ENCODE measurements at places on chromosomes 16 and 17. TPM values are rescaled to one million over a fixed set of nuclear protein-coding genes. Genes with fewer than 3 reads are reported as not detected.

The RUSF1 gene
- 58.9 TPM for total RNA-seq

The ITGAD gene
- total RNA-seq = not detected

The SLFN14 gene
- 0.31 TPM for total RNA-seq

The B4GALNT2 gene
- total RNA-seq = under 0.01 TPM

The SLC6A2 gene
- 7.8 TPM for total RNA-seq

The PDPR gene
- total RNA-seq = 30.8 TPM

The TANGO6 gene
- 13.4 TPM for total RNA-seq

The CIITA gene
- total RNA-seq = 7.2 TPM

DNA sequence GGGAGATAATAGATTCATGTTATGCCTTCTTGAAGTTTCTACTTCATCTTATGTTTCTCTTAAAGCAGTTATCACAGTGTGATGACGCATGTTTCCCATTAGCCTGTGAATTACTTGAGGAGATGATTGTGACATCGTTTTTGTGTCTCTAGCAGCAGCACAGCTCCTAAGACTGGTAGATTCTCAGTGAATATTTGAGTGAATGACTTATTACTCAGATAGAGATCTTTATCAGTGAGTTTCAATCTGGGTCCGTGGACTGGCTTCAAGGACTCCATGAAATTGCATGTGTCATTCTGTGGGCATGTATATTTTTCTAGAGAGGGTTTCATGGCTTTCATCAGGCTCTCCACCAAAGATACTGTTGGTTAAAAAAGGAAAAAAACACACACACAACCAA lies 29.9 kb downstream of the YPEL2 start:
- DNase-seq = no peak

DNA sequence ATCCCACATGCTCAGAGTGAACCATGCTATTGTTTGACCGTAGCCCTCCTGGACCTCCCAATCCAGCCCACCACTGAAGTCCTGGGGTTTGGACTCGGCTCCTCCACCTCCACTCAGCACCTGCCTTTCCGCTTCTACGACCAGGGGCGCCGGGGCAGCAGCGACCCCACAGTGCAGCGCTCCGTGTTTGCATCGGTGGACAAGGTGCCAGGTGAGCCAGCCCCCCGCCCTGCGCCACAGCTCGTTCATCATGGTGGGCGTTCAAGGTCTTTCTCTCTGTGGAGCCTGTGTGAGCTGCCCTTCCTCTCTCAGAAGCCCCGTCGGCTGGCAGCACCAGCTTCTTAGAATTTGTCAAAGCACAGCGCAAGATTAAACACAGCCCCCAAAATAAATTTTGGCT lies 130.1 kb downstream of the SOCS1 start:
- no peak for DNase-seq

DNA sequence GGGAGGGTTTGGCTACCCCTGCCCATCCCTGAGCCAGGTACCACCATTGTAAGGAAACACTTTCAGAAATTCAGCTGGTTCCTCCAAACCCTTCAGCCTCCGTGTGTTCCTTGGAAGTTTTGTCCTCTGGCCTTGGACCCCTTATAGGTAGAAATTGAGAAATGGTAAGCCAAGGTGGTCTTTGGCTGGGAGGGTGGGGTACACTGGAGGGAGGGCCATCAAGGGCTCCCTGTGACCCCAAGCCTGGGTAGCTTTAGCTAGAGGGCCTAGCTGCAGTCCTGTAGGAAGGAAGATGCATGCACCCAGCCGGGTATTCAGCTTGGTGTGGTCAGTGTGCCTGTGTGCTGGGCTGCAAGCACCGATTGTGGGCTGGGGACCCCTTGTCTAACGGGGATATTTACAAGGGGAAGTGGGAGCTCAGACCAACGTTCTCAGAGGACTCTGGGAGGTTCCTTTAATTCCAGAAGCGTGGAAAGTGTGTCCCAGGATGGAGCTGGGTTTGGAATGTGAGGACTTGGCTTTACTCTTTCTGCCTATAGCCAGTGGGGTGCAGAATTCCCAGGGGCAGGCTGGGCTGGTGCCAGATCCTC lies 6.8 kb downstream of the NAT9 start:
- DNase-seq = no peak

DNA sequence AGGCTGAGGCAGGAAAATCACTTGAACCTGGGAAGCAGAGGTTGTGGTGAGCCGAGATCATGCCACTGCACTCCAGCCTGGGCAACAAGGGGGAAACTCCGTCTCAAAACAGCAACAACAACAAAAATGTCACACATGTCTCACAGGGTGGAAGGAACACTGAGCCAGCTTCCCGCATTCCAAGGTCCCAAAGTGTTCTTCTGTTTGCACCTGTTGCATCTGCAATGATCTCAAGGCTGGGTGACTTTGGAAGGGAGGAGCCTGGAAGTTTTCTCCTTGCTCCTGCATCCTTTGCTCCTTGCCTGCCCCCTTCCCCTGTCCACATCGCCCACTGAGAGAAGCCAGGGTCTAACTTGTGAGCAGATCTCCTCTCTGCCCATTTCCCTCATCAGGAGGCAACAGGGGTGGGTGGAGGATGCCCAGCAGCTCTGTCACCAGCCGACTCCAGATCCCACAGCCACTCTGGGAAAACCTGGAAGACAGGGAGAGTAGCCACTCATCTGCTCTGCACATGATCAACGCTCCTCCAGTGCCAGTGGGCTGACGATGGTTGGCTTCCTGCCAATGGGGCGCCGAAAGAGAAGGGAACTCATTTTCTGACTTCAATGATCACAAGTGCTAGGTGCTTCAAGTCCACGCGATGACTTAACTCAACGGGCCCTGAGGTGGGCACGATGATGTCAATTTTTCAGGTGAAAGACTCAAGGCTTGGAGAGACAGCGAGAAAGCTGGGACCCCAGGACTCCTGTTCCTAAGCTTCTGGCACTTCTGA lies 12.6 kb downstream of the CHST6 start:
- DNase-seq = no peak

DNA sequence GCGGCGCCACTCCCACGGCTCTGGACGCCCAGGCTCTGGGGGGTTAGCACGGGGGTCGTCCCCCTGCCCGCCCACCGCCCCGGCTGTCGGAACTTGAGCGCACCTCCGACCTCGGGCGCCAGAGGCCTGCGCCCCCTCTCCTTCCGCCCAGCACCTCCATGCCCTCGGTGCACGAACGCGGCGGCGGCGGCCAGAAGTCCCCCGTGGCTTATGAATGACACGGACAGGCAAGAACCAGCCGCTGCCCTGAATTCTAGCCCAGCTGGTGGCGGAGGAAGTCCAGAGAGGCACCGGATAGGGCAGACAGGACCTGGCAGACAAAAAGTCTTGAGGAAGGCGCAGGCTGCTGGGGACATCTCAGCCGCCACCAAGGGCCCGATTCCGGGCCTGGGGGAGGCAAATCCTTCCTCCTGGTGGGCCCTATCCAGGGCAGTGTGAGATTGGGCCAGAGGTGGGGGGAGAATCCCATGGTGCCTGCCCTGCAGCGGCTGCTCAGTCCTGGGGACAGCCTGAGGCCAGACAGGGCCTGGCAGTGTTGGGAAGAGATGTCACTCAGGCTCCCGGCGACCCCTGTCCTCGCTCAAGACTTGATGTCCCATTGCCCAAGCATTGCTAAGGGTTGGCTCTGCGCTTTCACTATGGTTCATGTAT lies 897 bp upstream of the CYGB start:
- DNase-seq = no peak

DNA sequence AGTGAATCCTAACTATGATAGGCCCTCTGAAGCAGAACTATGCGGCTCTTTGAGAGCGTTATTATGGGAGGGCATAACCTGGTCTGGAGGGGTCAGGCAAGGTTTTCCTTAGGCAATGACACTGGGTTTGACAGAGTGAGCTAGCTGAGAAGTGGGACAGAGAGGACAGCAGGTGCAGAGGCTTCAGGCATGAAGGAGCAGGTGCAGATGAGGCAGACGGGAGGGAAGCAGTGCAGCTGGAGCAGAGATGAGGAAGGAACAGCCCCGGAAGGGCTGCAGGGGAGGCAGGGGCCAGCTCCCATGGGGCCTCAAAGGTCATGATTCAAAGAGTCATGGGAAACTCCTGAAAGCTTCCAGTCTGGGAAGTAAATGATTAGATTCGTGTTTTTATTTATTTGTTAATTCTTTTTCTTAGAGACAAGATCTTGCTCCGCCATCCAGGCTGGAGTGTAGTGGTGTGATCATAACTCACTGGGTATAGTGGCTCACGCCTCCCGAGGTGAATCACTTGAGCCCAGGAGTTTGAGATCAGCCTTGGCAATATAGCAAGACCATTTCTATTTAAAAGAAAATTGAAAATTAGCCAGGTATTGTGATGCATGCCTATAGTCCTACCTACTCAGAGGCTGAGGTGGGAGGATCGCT lies 5.4 kb downstream of the MARCHF10 start:
- no peak for DNase-seq

DNA sequence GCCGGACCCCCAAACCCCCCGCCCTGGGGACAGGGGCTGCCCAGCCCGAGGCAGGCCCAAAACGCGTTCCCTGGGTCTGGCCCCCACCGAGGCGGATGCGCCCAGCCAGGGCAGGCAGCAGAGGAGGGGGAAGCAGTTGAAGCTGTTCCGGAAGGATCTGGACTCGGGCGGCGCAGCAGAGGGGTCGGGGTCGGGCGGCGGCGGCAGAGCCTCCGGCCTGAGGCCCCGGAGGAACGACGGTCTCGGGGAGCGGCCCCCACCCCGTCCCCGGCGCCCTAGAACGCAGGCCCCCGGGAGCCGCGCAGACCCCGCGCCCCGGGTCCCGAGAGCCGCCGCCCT lies 22.9 kb upstream of the ZFPM1 start:
- no peak for DNase-seq

- peak; percentile 45 for DNase-seq
Measured at GRCh38 chr17:30095507-30096244, 20.9 kb upstream of the NSRP1 start.

DNA sequence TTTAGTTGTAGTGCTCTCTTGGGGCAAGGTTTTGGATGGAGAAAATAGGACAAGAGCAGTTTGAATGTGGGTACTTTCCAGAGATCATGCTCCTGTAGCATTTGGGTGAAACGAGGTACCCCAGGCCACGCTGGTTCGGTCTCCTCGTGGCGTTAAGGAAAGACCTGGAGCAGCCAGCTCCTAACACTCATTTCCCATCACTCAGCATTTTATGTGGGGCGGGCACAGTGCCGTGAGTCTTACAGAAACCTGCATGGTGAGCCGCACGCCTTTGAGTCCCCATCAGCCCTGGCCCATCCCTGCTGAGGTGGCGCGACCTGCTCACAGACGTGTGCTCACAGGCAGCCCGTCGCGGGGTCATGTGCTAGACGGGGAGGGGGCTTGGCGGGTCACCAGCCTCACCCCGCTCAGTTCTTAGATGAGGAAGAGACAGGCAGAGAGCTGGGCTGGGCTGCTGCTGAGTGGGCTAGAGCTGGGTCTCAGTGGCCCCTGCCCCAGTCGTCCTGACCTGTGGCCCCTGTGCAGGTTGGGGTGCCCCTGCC lies 37.3 kb downstream of the TBCD start:
- no peak for DNase-seq

DNA sequence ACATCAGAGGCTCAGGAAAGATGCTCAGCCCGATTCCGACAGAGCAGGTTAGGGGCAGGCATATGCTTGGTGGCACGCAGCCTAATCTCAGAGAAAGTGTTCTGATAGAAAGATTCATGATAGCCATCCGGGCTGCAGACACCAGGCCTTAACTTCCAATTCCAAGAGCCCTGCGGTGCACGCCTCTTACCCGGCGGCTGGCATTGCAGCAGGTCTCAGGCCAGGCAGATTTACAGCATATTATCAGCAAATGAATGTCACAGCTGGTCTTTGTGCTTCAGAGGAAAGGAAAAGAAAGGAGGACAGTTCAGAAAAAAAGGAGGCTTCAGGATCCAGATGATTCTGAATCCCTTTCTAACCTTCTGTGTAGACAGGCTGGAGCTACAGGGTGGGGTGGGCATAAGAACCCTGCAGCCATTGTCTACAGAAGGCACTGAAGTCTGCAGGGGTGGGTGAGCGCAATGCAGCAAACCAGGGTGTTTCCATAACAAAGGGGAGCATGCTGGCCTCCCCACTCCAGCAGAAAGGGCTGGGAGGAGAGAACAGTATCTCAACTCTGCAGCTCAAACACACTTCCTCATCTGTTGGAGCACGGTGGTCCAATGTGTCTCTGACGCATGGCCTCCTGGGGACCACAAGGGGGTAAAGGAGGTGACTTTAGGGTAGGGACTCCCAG lies 277.4 kb upstream of the XYLT1 start:
- no peak for DNase-seq

- DNase-seq = no peak
Measured at GRCh38 chr16:81040842-81041241, 5.2 kb downstream of the ATMIN start.

DNA sequence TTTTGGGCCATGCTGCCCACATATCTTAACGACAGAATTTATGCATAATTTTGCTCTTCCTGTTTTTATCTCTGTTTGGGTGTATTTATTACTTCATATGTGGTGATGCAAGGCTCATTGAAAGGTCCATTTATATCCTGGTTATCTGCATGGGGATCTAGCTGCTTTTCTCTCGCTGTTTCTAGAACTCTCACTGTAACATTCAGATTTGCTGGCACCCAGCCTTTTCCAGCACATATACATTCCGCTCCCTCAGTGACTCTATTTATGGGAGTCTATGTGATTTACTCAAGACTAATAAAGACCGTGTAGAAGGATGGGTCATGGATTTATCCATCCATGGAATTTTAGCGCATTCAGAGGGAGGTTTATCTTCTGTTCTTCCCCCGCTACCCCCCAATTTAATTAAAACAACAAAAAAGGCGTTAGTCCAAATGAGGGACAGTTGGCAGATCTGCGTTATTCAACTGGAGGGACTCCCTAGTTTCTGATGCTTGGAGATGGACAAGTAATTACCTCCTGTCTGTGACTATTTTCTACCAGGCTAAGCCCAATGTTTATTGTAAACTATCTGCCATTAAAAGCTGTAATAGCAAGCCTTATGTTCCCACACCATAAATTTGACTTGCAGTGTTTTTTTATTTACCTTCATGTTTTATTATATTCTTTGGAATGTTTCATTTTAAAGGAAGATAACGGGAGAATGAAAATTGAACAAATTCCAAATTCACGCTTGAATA lies 19.8 kb upstream of the MARCHF10 start:
- peak; percentile 38 for DNase-seq

DNA sequence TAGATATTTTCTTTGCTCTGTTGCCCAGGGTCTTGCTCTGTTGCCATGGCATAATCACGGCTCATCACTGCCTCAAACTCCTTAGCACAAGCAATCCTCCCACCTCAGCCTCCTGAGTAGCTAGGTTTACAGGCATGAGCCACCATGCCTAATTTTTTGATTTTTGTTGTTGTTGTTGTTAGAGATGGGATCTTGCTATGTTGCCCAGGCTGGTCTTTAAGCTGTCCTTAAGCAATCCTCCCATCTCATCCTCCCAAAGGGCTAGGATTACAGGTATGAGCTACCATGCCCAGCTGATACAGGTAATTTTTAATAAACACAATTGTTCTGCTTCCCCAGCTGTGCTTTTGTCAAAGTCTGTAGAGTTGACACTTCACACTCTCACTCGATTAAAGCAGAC lies 159.3 kb downstream of the PARN start:
- DNase-seq = no peak

Data from tongue (tissue), 3 donors.